ENCODE measurements at places on chromosomes 2 and 18.

DNA sequence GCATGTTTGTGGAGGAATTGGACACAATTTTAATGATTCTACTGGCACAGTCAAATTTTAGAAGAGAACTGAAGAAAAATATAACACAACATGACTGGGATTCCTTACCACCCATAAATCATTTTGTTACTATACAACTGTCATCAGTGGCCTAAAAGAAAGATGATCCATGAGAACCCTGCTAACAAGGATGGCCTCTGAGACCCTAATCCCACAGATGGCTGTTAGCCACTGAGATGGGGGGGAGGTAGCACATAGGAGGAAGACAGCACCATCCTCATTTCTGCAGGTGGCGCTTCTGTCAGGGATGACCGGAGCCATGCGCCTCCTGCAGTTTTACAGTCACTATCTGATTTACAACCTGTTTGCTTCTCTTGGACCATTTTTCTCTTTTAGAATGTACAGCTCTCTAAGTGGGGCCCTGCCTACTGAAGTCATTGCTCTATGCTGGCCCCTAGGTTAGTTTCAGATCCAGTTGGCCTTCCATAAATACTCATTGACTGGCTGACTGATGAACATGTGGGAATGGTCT lies 279.8 kb downstream of the NAPG start:
- no peak for DNase-seq

DNA sequence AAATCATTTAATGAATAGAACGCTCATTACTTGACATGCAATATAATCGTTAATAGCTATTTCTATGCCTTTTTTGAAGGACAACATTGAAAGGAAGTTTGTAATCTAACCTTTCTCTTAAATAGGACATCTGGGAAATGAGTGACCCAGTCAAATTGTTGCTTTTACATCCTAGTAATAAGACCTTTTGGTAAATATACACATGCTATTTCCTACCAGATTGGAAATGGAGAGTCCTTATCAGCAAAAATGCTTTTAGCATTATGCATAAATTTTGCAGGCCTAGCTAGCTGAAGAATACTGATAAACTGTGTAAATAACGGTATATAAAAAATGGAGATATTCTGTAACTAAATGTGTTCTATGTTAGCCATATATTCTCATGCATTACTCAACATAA lies 567.3 kb upstream of the DSEL start:
- DNase-seq = no peak

DNA sequence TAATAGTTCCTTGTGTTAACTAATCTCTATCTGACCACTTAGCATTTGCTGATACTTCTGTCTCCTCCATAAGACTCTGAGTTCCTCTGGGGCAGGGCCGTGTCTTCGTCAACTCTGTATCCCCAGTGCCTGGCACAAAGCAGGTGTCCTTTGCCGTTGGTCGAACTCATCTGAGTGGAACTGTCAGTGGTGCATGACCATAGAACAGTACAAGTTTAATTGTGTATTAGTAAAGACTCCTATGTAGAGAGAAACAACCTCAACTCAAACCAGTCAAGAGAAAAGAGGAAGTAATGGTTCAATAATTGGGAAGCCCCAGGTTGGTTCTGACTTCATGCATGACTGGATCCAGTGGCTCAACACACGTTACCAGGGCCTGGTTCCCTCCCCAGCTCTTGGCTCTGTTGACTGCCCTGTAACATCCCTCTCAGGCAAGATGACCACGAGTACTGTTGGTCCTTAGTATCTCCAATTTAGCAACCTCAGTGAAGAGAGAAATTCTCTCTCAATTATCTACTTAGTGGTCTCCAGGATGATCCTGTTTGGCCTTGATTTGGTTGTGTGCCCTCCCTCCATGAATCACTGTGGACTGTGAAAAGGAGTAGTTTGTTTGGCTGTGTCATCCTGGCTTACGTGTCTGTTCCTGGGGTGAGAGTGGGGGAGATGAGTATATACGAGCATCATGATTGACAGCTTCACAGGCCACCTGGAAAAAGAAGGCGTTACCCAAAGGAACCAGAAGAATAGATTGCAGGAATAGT lies 58.5 kb upstream of the MSH6 start:
- peak; percentile 47 for DNase-seq

- DNase-seq = no peak
Measured at GRCh38 chr2:199836943-199837342, 14.0 kb downstream of the FTCDNL1 start.

- peak; percentile 84 for DNase-seq
Measured at GRCh38 chr2:196356332-196356731, 185.0 kb upstream of the STK17B start.

GRCh38 chr2:178476477-178476876 lies 1.9 kb downstream of the FKBP7 start:
- DNase-seq = no peak

DNA sequence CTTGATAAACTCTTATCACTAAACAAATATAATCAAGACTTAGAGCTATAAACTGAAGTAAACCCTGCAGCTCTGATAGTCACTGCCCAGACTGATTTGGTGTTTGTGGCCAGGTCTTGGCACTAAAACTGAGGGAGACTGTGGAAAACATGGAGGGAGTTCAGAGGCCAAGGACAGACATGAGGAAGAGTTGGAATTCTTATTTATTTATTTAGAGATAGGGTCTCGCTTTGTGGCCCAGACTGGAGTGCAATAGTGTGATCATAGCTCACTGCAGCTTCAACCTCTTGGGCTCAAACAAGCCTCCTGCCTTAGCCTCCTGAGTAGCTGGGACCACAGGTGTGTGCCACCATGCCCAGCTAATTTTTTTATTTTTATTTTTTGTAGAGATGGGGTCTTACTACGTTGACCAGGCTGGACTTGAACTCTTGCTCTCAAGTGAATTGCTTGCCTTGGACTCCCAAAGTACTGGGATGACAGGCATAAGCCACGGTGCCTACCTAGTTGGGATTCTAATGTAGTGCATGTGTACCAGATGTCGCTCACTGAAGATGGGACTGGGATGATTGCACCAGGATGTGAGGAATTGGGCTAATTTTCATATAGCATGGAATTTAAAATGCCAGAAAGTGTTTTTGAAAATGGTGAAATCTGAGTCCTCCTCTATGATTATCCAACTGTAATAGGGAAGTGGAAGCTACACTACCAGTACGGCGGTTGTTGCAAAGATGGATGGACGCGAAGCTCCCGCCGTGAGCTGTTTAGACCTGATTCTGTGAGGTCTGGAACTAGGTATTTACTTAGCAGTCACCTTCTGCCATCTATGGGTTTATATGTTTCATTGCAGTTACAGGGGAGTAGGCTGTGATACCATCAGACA lies 52.7 kb upstream of the CTLA4 start:
- peak; percentile 78 for DNase-seq

- DNase-seq = no peak
Measured at GRCh38 chr2:176984987-176985386, 227.6 kb upstream of the HNRNPA3 start.

DNA sequence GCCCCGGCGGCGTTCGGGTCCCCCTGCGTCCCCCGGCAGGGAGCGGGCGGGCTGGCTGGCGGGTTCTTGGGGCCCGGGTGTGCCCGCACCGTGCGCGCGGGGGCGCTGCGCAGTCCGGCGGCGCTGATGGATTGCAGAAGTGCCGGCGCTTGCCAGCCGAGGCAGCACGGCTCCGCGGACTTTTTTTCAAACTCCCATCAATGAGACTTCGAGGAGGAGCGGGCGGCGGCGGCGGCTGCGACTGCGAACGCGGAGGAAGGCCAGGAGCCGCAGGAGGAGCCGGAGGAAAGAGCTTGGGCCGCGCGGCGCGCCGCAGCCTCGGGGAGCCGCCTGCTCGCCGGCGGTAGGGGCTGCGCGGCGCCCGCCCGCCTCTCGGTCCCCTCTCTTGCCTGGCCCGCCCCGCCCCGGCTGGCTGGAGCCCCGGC lies at the start of gene GLI2:
GLI2 (plus strand) TSS at position 123 of the 425 bp plus-strand sequence. CDS start 61,453 bp downstream, outside the sequence.
- DNase-seq = peak; percentile 84

DNA sequence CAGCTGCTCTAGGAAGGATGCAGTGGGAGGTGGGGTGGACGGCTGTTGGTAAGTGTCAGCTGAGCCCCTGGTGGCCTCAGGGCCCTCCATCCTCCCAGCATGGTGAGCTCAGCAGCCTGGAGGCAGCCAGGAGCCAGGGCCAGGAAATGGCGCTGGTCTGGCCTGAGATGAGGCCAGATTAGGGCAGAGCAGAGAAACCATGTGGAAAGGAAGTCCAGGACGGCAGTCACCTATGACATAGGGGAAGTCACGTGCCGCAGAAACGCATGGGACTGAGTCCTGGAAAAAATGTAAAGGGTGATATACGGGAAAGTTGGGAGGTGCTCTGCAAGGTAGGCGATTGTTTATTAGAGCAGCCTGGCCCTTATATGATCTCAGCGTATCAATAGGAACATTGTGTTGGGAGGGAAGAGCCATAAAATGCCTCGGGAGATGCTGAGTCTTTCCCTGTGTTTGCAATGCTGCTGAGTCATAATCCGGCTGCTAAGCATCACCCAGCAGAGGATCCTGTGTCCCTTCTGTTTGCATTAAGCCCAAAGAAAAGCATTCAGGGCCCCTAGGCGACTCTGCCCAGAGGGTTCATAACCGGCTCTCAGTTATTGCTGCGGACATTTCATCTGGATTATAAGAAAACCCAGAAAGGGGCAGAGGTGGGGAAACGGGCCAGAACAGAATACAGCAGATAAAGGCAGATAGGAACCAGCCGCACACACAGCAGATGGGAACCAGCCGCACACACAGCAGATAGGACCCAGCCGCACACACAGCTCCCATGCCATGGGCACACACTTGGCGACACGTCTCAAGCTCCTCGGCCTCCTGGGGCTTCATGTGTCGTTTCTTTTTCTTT lies 30.3 kb upstream of the B3GNT7 start:
- DNase-seq = no peak

- no peak for DNase-seq
Measured at GRCh38 chr2:5188636-5189035, 503.5 kb upstream of the SOX11 start.

GRCh38 chr2:235639885-235640284 lies 146.0 kb downstream of the AGAP1 start:
- peak; percentile 11 for DNase-seq

DNA sequence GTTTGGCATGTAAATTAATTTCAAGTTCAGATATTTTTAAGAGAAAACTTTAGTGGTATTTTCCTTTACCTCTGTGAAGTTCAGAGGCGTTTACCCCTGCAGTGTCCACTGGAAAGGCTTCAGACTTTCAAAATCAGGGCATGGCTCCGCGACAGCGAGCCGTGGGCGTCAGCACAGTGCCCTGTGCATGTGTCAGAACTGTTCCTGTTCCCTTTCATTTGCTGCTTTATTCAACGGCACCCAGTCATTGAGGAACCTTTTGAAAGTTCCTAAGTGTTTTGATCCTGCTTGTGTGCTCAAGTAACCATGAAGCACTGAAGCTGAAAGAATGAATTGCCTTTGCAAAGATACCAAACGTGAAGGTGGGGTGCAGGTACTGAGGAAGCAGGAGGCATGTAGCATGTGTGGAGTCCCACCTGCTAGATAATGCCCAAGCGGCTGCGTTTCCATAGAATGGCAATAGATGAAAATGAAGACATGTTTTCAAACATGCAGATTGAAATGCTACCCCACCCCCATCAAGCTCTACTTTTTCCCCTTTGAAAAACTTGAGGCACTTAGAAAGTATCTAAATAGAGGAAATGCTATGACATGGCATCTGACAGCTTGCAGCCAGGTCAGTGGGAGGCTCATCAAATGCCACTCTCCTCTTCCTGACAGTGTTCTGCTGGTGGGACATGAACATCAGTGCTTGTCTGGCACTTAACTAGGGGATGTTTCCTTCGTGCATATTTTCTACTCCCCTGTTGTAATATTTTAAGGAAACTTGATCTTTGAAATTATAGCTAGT lies 148.6 kb downstream of the ZNF236 start:
- DNase-seq = no peak

DNA sequence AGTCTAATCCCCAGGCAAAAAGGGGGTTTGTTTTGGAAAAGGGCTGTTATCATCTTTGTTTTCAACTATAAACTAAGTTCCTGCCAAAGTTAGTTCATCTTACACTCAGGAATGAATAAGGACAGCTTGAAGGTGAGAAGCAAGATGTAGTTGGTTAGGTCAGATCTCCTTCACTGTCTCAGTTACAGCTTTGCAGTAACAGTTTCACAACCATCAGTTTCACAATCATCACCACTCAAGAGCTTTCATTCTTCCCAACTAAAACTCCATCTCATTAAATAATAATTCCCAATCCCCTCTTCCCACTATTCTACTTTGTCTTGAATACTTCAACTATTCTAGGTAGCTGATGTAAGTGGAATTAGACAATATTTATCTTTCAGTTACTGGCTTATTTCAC lies 200.9 kb downstream of the NYAP2 start:
- DNase-seq = peak; percentile 31

DNA sequence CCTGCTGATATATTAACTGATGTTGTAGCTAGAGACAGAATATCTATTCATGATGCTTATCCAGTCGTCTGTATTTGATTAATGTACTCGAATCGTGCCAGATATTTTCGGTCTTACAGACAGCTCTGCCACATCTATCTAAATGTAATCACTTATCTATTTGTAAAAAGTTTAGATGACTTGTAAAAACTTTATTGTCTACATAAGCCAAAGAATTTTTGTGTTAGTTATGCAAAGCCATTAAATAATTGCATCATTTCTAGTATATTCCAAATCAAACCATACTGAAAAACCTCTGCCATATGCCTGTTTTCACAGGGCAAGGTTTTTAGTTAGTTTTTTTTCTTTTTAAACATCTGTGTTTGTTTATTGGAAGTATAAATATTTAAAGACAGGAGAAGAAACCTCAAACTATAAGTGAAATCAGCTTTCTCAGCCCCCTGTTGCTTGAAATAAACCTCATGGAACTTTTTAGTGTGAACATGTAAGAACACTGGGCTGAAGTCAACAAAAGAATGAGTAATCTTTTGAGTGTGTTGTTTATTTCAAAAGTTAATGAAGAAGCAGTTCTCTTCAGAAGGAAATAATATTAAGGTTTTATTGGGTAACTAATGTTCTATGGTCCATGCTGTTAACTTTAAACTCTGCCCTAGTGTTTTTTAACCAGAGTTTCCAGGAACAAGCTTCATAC lies 657.6 kb upstream of the SYT4 start:
- DNase-seq = no peak

- no peak for DNase-seq
Measured at GRCh38 chr18:75206452-75207309, 2.3 kb downstream of the PTGR3 start.

DNA sequence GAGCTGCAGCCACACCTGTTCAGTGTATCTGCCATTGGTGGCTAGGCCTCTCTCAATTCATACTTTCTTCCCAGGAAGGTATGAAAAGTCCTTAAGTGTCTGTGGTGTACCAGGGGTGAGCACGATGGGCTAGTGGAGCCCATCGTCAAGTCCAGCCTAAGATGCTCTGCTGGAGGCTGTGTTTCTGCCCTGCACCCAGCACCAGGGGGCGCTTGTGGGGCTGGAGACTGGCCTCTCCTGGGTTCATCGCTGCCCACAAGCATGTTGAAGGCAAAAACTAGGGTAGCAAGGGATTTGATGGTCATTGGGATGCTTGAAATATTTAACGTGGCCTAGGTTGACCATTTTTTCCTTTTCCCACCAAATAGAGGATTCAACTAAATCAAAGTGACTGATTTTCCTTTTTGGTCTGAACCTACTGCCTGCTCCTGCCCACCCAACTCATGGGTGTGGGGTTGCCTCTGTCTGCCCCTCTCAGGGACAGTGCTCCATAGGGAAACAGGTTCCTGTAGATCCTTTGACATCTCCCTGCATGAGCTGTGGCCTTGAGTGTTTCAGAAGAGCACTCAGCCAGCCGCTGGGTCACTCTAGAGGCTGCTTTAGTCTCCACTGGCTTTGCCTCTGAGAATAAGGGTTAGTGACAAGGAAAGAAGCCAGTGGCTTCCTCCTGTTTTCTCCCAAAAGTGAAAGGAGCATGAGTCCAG lies 59.0 kb downstream of the TPGS2 start:
- DNase-seq = peak; percentile 29

GRCh38 chr2:2597712-2598111 lies 266.6 kb upstream of the MYT1L start:
- no peak for DNase-seq
